ENCODE measurements at places on chromosomes 6 and 20. TPM values are rescaled to one million over a fixed set of nuclear protein-coding genes. Genes with fewer than 3 reads are reported as not detected.

Gene IER3
- total RNA-seq, result 49.1 TPM

Gene RAET1L
- total RNA-seq, result not detected

Gene MEI4
- total RNA-seq, result not detected

Gene OR2H2
- not detected for total RNA-seq

Gene ANGPT4
- total RNA-seq, result not detected

DNA sequence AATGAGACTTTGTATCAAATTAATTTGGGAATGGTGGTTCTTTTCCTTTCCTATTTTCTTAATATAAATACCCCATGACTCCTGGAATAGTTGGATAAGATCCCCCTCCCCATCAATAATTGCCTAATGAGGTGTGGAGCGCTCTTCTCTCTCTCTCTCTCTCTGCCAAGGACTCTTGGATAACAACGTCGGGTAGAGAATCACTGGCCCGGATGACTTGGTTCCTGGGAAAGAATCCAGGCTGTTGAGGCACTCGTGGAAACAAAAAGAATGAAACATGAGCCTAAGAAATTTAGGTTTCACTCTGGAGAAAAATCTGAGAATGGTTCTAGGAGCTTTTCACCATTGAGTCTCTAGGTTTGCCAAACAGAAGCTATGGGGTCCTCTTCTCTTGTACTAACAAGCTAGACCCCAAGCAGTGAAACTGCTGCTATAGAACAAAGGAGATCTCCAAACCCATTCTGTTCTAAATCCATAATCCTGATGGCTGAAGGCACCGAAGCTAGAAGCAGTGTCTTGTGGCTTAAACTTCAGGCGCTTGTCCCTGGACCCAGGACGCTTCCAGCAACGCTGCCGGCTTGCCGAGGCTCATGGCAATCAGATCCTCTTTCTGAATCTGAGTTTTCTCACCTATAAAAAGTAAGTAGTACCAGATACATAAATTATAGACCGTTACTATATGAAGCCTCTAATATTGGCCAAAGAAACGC is 241.6 kb upstream of the BTBD3 start:
- H3K27me3 ChIP-seq, result no peaks in the 10 kb centered on the region
- H3K4me3 ChIP-seq, result no peak overlapping the region
- H3K4me1 ChIP-seq, result no peaks in the 10 kb centered on the region
- DNase-seq, result no peak
- no peaks in the 10 kb centered on the region for H3K36me3 ChIP-seq

DNA sequence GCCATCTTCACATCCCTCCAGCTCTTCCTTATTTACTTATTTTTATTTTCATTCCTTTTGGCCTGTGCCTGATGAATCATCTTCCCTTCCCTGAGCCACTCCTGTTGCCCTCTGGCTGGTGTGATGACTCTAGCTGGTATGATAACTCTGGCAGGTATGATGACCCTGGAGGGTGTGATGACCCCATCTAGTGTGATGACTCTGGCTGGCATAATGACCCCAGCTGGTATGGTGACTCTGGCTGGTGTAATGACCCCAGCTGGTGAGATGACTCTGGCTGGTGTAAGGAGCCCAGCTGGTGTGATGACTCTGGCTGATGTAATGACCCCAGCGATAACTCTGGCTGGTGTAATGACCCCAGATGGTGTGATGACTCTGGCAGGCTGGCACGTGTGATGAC is 426.8 kb downstream of the QKI start:
- DNase-seq, result no peak
- H3K4me1 ChIP-seq, result no peaks in the 10 kb centered on the region

DNA sequence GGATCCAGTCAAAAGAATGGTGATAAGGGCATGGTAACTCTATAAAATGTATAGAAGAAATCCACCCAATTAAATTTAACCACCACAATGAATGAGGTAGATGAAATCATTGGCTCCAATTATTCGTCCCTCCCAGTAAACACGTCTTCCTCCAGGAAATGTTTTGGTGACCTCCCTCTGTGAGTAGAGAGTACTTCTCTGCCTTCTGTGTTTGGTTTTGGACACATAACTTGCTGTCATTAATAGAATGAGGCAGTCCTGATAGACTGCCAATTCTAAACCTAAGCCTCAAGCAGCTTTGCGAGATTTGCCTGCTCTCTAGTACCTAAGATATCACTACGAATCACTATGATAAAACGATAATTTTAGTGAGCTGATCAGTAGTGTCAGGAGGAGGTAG is 632.8 kb downstream of the HDGFL1 start:
- no peaks in the 10 kb centered on the region for H3K27me3 ChIP-seq
- no peak overlapping the region for H3K4me3 ChIP-seq
- no peaks in the 10 kb centered on the region for H3K4me1 ChIP-seq
- DNase-seq, result no peak
- H3K27ac ChIP-seq, result no peak overlapping the region

DNA sequence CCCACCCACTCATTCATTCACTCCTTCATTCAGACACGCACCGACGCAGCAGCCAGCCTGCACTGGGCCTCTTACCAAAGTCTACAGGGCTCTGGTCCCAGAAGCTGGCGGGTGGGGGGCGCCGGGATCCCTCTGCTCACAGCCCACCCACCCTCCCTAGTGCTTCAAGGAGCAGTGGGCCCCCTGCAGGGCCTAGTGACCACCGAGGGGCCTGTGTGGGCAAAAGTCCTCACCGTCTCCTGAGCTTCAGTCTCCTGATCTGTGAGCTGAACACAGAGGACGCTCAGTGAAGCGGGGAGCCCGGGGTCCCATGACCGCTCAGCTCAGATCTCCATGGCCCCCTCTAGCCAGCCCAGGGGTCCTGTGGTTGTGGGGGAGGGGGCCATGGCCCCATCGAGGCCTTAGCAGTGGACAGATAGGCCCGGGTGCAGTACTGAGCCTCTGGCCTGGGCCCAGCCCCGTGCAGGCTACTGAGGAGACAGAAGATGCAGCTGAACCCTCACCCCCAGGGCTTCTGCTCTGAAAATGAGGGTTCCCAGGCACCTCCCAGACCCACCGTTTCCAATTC is 33.4 kb upstream of the MRGBP start:
- H3K27ac ChIP-seq, result no peak overlapping the region
- no peaks in the 10 kb centered on the region for H3K36me3 ChIP-seq
- H3K4me1 ChIP-seq, result peaks cover 4% of the 10 kb centered on the region
- no peaks in the 10 kb centered on the region for H3K27me3 ChIP-seq
- DNase-seq, result no peak

DNA sequence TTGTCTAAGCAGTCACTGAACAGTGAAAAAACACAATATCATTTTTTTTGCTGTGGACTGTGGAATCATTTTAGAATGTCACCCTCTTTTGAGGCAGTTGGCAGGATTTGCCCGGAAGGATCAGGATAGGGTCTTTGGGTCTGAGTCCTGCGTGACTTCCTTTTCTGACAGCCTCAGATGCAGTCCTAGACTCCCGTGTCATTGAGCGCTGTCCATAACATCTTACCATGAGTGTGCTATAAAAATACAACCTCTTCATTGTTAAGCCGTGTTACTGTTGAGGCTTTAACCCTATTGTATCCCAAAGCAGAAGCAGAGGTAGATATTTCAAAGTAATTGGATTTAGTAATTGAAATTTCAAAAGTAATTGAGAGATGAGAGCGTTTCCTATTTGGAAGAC is 30.6 kb downstream of the ARID1B start:
- H3K36me3 ChIP-seq, result peaks cover 20% of the 10 kb centered on the region
- no peak for DNase-seq
- no peaks in the 10 kb centered on the region for H3K27me3 ChIP-seq
- H3K4me1 ChIP-seq, result peaks cover 50% of the 10 kb centered on the region

- H3K36me3 ChIP-seq, result no peaks in the 10 kb centered on the region
- DNase-seq, result no peak
- H3K4me1 ChIP-seq, result peaks cover 4% of the 10 kb centered on the region
- no peak overlapping the region for H3K4me3 ChIP-seq
Measured at GRCh38 chr20:57491373-57491772, 33.6 kb downstream of the CTCFL start.

DNA sequence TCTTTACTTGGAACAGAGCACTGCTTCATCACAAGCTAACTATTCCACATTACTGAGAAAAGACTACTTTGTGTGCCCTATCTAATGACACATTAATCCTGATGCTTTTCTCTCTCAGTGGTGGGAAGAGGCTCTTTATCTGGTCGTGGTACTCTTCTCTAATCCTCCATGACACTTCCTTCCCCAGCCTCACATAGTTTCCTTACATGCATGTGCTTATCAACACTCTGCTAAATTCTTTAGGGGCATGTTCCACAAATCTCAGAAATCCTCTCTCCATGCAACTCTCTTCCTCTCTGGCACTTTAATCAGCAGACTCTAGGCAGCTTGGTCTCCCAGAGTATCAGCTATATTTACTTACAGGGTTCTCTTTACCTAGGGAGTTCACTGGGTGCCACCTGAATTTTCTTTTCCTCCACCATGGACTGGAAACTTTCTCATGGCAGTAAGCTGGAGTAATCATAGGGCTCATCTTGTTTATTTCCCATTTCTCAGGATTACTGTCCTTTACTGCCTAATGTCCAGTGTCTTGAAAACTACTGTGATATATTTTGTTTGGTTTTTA is 27.0 kb upstream of the SLC22A2 start:
- H3K36me3 ChIP-seq, result no peaks in the 10 kb centered on the region
- no peak overlapping the region for H3K27ac ChIP-seq
- H3K4me3 ChIP-seq, result no peak overlapping the region
- DNase-seq, result no peak
- H3K4me1 ChIP-seq, result no peaks in the 10 kb centered on the region
